ENCODE measurements at places on chromosomes 13 and 19. TPM values are rescaled to one million over a fixed set of nuclear protein-coding genes. Genes with fewer than 3 reads are reported as not detected.

DNA sequence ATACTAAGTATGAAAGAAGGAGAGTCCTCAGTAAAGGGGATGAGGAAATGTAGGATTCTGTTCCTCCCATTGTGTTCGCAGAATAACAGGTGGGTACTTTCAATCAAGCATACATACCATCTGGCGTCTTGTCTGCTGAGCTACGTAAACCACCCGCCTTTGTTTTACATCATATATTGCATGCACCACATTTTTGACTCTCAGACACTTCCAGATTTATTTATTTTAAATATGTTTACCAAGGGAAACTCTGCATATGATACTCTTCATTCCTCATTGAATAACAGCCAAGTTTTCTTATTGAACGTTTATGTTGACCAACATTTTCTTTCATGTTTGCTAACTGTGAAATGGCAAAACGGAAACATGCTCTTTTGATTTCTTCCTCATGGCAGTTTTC is 174.1 kb downstream of the FGF14 start:
- no peak for DNase-seq

DNA sequence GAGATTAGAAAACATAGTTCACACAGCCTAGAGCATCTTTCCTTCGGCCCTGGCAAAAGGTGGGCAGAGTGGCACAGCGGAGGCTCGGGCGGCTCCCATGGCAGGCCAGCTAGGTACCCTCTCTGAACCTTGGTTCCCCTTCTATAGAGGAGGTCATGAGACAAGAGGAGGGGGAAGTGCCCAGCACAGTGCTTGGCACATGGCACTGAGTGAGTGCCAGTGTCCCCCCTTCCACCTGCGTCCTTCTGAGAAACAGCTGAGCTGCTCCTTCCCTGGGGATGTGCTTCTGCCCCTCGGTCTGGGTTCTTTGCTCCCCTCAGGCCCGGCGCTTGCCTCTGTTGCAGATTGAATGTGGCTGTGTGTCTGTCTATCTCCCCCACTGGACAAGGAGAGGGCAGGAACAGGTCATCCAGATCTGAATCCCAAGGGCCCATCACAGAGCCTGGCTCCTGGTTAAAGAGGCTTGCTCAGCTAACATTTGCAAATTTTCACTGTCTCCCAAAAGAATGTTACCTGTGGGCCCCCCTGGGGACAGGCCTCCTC is 165.6 kb downstream of the USP12 start:
- DNase-seq, result no peak

Gene NUP58
- 55.1 TPM for total RNA-seq

Gene SERP2
- total RNA-seq, result not detected

Gene ATXN8OS
- total RNA-seq, result not detected

GRCh38 chr13:36745436-36745835 is 71.6 kb downstream of the SERTM1 start:
- DNase-seq, result no peak

Gene MAST1
- 3.3 TPM for total RNA-seq

DNA sequence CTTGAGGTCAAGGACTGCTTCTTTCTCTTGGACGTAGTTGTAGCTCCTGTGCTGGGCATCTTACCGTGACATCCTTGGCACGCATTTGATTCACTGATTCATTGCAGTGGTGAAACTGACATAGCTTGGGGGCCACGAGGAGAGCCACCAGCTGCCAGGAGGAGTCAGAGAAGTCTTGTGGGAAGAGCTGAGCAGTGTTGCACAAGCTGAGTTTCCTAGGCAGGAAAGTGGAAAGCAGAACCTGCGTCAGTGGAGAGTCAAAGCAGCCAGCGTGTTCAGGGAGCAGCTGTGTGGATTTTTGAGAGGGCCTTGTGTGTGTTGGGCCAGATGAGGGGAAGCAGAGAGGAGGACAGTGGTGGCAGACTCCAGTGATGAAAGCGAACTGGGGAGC is 5.3 kb upstream of the GPR183 start:
- no peak for DNase-seq

- DNase-seq, result no peak
Observed at GRCh38 chr13:111021270-111021669, 93.8 kb upstream of the ARHGEF7 start.

- peak; percentile 62 for DNase-seq
Observed at GRCh38 chr19:48784527-48784926, 26.3 kb downstream of the BCAT2 start.

DNA sequence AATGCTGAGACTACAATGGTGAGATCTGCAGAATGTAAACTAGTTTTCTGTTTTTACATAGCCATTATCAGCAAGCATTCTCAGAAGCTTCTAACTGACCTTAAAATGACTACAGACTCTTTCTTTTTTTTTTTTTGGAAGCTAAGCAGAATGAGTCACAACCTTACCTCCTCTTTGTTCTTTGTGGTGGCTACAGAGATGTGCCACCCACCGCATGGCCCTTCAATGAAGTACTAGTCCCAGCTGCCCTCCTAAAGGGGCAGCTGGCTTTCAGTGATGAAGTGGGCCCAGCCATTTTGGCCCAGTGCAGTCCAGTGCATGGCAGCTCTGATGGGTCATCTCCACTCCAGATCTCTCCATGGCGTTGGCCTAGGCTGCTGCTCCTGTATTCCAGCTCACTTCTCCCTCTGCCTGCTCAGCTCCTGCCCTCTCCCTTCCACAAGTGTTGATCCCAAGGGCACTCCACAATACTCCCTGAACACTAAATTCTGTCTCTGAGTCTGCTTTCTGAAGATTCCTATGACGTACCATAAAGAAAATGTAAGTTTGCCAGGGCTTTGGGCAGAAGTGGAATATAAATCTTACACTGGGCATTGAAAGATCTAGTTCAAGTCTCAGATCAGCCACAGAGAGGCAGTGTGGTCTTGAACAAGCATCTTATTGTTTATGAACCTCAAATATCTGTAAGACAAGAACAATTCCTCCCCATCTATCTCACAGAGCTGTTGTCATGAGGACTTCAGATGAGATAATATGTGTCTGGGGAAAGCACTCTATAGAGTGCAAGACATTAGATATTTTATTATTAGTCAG is 85.6 kb downstream of the RXFP2 start:
- no peak for DNase-seq

GRCh38 chr19:41299755-41300089 is 10.2 kb upstream of the CCDC97 start:
- DNase-seq, result no peak

DNA sequence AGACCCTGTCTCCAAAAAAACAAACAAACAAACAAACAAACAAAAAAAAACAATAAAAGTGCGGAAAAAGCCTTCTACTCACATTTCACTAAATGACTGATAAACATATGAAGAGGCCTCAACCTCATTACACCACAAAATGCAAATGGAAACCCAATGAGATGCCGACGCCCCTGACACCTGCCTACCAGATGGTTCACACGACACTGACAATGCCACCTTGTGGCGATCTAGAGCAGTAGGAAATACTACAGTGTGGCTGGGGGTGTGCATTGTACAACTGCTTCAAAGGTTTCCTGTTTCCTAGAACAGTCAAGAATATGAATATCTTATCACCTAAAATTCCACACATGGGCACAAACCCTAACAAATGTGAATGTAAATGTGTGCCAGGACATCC is 14.0 kb downstream of the SCGB2B2 start:
- DNase-seq, result peak; percentile 83

GRCh38 chr13:107347641-107348369 is 779.9 kb upstream of the ARGLU1 start:
- DNase-seq, result no peak
